Neural progenitor cell (in vitro differentiated cells): ENCODE measurements at places on chromosomes 5 and 9.
A peak's percentile ranks its signal among the peaks of the same experiment; 100 is the strongest.

- no peak overlapping the region for H3K27ac ChIP-seq
- H3K4me3 ChIP-seq, result no peak overlapping the region
- DNase-seq, result no peak
- no peaks in the 10 kb centered on the region for H3K36me3 ChIP-seq
These were observed 98.7 kb downstream of the RAPGEF6 start for GRCh38 chr5:131536211-131536826.

- no peaks in the 10 kb centered on the region for H3K36me3 ChIP-seq
- H3K27me3 ChIP-seq, result no peaks in the 10 kb centered on the region
- H3K4me1 ChIP-seq, result peaks cover 28% of the 10 kb centered on the region
These were observed at the start of gene SEMA6A for GRCh38 chr5:116574367-116575325. SEMA6A (minus strand) TSS chr5:116574823; CDS start chr5:116504944, 69,879 bp downstream.

DNA sequence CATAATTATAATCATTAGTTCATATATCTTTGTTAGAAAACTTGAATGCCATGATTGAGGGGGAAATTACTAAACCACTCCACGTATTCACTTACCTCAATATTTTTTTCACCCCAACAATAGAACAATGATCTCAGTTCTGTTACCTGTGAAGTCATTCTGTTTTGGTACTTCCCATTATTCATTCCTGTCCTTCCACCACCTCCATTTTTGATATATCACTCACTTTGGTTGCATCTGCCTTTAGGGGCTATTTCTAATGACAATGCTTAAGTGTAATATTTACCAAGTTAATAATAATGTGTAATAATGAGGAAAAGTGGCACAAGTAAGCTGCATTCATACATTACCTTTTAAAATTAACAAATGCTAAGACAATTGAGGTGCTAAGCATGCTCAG lies 218.4 kb downstream of the SPATA31D1 start:
- no peak for DNase-seq
- no peaks in the 10 kb centered on the region for H3K27me3 ChIP-seq
- H3K4me1 ChIP-seq, result no peaks in the 10 kb centered on the region
- no peak overlapping the region for H3K4me3 ChIP-seq
- no peak overlapping the region for H3K27ac ChIP-seq
- no peaks in the 10 kb centered on the region for H3K36me3 ChIP-seq

DNA sequence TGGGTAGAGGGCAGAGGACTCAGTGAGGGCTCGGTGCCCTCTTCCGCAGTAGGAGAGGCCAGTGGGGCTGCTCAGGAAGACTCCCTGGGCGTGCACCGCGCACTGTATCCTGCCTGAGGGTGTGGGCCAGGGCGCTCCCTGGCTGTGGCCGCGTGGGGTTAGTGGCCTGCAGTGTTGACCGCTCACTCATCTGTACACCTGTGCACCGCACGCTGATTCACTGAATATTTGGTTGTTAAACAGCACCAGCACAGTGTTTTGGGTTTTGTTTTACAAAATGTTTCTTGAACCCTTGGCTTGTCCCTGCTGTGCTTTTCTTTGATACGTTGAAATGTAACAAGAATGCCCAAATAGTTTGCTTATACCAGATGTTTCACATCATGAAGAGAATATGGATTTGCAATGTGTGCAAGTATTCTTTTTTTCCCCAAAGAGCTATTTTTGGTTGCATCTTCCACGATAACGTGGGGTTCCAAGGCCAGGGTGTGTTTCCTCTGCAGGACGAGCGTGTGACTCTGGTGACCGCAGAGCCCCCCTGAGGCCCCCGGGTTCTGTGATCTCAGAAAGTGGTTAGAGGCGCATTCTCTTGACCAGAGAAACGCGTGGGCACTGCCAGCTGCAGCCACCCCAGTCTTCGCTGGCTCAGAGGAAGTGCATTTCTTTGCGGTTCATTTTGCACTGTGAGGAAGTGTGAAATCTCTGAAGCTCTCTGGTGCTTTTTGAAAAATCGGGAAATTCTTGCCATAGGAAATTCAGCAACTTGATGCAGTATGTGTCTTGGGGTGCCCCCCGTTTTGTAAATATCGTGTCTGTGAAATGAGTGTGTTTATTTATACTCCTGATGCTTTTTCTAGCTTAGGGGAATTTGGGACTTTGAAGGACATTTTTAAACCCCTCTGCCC lies 46.9 kb downstream of the AHRR start:
- H3K27me3 ChIP-seq, result peaks cover 22% of the 10 kb centered on the region
- no peak overlapping the region for H3K4me3 ChIP-seq
- H3K36me3 ChIP-seq, result no peaks in the 10 kb centered on the region
- no peak for DNase-seq

DNA sequence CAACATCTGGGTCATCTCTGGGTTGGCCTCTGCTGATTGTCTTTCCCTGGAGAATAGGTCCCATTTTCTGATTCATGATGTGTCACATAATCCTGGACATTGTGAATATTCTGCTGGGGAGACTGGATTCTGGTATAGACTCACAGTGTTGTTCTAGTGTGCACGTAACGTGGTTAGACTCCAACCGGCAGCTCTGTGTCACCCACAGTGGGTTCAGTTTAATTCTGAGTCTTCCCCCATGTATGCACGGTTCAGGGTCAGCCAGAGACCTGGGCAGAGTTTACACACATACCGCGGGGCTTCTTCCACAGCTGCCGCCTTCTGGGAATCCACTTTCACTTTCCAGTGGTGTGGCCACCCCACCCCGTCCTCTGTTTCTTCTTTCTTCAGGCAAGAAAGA lies 38.0 kb upstream of the LRRC14B start:
- H3K27ac ChIP-seq, result no peak overlapping the region
- H3K4me3 ChIP-seq, result no peak overlapping the region
- DNase-seq, result no peak
- H3K4me1 ChIP-seq, result peaks cover 6% of the 10 kb centered on the region
- H3K27me3 ChIP-seq, result no peaks in the 10 kb centered on the region

DNA sequence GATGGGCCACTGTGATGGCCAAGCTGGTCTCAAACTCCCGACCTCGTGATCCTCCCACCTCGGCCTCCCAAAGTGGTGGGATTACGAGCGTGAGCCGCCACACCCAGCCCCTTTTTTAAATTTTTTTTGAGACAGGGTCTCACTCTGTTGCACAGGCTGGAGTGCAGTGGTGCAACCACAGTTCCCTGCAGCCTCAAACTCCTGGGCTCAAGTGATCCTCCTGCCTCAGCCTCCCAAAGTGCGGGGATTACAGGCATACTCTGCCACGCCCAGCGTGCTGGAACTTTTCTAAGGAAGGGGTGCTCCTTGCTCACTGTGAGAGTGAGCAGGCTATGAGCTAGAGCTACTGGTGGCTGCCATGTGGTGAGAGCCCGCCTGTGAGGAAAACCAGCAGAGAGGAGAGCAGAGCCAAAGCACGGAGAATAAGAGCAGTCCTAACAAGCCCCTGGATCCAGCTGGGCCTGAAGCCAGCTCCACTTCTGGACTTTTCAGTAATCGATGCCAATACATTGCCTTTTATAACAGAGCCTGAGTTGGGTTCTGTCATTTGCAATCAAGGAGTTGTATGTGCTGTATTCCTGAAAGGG lies 75.5 kb upstream of the UNC5A start:
- H3K36me3 ChIP-seq, result no peaks in the 10 kb centered on the region
- peaks cover 31% of the 10 kb centered on the region for H3K4me1 ChIP-seq
- no peak overlapping the region for H3K27ac ChIP-seq
- H3K4me3 ChIP-seq, result no peak overlapping the region
- DNase-seq, result no peak

DNA sequence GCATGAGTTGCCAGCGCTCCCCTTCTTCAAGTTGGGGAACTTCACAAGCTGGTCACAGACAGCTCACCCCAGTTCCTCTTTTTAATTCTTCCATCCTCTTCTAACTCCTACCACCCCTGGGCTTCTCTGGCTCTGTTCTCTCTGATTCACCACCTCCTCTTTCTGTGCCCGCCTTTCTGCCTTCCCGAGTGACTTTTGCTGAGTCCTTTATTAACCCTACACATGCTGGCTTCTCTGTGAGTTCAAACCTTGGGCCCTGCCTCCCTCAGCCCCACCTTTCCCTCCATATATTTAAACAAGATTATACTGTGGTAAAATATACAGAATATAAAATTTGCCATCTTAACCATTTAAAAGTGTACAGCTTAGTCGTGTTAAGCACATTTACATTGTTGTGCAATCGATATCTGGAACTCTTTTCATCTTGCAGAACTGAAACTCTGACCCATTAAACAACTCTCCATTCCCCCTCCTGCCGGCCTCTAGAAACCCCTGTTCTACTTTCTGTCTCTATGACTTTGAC lies 32.0 kb downstream of the SLC46A2 start:
- H3K36me3 ChIP-seq, result no peaks in the 10 kb centered on the region
- no peaks in the 10 kb centered on the region for H3K4me1 ChIP-seq
- no peak overlapping the region for H3K27ac ChIP-seq

- H3K4me1 ChIP-seq, result no peaks in the 10 kb centered on the region
- no peak for DNase-seq
- no peak overlapping the region for H3K27ac ChIP-seq
- no peaks in the 10 kb centered on the region for H3K27me3 ChIP-seq
- H3K4me3 ChIP-seq, result no peak overlapping the region
These were observed 136.2 kb downstream of the CFAP90 start for GRCh38 chr5:7714697-7715096.

GRCh38 chr9:131098391-131099101 lies 2.2 kb downstream of the AIF1L start:
- no peak for DNase-seq
- H3K4me3 ChIP-seq, result peak overlapping the region; percentile 14
- H3K4me1 ChIP-seq, result peaks cover 21% of the 10 kb centered on the region
- no peaks in the 10 kb centered on the region for H3K27me3 ChIP-seq

DNA sequence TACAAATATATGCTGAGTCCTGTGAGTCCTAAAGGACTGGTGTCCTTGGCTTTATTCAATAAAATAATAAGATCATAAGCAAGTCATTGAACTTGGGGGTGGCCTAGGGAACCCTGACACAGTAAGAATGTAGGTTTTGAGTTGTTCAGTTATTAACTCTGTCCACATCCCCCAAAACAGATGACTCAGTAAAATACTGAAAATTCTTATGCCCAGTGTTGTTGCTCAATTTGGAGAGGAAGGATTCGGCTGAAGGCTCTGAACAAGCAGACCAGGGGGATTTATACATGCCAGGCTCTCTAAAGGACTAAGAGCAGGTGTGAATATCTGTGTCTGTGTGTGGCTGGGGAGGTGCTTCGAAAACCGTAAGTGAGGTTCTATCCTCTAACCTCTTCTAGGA lies 173.7 kb downstream of the RMI1 start:
- no peak overlapping the region for H3K27ac ChIP-seq
- H3K4me3 ChIP-seq, result no peak overlapping the region
- no peaks in the 10 kb centered on the region for H3K36me3 ChIP-seq
- H3K4me1 ChIP-seq, result peaks cover 10% of the 10 kb centered on the region

DNA sequence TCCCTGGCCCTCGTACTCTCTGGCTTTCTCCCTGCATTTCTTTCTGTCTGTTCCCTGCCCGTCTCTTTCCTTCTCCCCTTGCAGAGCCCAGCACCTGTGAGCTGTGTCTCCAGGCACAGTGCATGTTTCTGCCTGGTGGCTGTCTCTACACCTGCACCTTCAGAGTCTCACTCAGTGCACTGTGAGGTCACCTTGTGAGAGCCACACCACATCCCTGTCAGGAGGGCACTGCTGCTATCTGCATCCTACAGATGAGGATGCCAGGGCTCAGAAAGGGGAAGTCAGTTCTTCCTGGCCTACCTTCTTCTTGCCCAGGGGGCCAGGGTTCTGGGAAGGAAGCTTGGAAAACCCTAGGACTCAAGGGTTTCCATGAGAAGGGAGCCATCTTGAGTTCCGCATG lies 69.7 kb upstream of the NEURL1B start:
- H3K4me3 ChIP-seq, result no peak overlapping the region
- no peaks in the 10 kb centered on the region for H3K36me3 ChIP-seq
- no peaks in the 10 kb centered on the region for H3K27me3 ChIP-seq
- no peak overlapping the region for H3K27ac ChIP-seq

- H3K27ac ChIP-seq, result no peak overlapping the region
- no peaks in the 10 kb centered on the region for H3K4me1 ChIP-seq
- DNase-seq, result no peak
These were observed 152.2 kb downstream of the BNC2 start for GRCh38 chr9:16718296-16718695.

GRCh38 chr5:128764601-128765310 lies 200.5 kb upstream of the SLC27A6 start:
- DNase-seq, result no peak
- no peak overlapping the region for H3K4me3 ChIP-seq
- H3K36me3 ChIP-seq, result no peaks in the 10 kb centered on the region

- no peak overlapping the region for H3K4me3 ChIP-seq
- H3K36me3 ChIP-seq, result no peaks in the 10 kb centered on the region
- no peaks in the 10 kb centered on the region for H3K27me3 ChIP-seq
- no peak overlapping the region for H3K27ac ChIP-seq
These were observed 406.6 kb downstream of the MAT2B start for GRCh38 chr5:163912046-163912445.

- no peaks in the 10 kb centered on the region for H3K36me3 ChIP-seq
- no peak for DNase-seq
- no peak overlapping the region for H3K27ac ChIP-seq
- H3K4me3 ChIP-seq, result no peak overlapping the region
- no peaks in the 10 kb centered on the region for H3K4me1 ChIP-seq
- no peaks in the 10 kb centered on the region for H3K27me3 ChIP-seq
These were observed 385.1 kb downstream of the SEMA5A start for GRCh38 chr5:9160747-9161146.

GRCh38 chr5:87054821-87055220 lies 212.9 kb upstream of the RASA1 start:
- H3K36me3 ChIP-seq, result no peaks in the 10 kb centered on the region
- H3K27ac ChIP-seq, result no peak overlapping the region
- H3K27me3 ChIP-seq, result no peaks in the 10 kb centered on the region
- no peak overlapping the region for H3K4me3 ChIP-seq
- DNase-seq, result no peak

DNA sequence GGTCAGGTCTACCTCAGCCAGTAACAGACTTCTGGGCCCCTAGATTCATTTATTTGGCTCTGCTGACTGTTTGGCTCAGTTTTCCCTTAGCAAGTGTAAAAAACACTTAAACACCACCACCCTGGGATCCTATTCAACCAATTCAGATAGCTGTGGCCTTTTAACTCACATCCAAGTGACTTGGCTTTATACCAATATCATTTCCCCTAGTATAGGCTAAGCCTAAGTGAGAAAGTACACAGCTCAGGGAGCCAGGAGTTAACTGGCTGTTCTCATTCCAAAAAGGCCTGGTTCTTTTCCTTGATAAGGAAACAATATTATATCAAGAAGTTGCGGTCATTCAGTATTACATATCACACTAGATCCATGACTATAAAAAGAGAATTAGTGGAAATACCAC lies 163.5 kb downstream of the ARL15 start:
- no peaks in the 10 kb centered on the region for H3K36me3 ChIP-seq
- H3K4me3 ChIP-seq, result no peak overlapping the region
- no peak overlapping the region for H3K27ac ChIP-seq
- peaks cover 6% of the 10 kb centered on the region for H3K4me1 ChIP-seq

DNA sequence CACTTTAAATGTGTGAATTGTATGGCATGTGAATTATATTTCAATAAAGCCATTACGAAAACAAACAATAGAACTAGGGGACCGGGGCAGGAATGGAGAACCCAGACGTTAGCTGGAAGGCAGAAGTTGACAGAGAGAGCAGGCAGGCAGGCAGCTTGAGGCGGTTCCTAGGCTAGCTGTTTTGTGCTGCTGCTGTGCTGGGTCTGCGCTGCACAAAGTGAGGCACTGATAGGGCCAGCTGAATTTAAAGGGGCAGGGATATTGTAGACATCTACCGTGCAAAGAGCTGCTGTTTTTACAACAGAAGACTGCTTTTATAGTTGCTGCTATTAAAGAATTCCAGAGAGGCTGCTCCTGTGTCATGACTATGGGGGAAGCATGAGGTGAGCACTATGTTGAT lies 21.6 kb upstream of the MIER3 start:
- H3K27ac ChIP-seq, result no peak overlapping the region
- H3K36me3 ChIP-seq, result no peaks in the 10 kb centered on the region
- H3K4me1 ChIP-seq, result no peaks in the 10 kb centered on the region
- DNase-seq, result no peak
- no peaks in the 10 kb centered on the region for H3K27me3 ChIP-seq
- no peak overlapping the region for H3K4me3 ChIP-seq
